Activated CD8-positive, alpha-beta memory T cell treated with anti-CD3 and anti-CD28 coated beads for 36 hours (primary cell): ENCODE measurements at places on chromosomes 16 and 17. TPM values are rescaled to one million over a fixed set of nuclear protein-coding genes. Genes with fewer than 3 reads are reported as not detected.

Gene HS3ST3A1
- not detected for total RNA-seq

Gene EMP2
- not detected for total RNA-seq

Gene WFIKKN1
- 0.19 TPM for total RNA-seq

Gene CCDC92B
- total RNA-seq: not detected

Gene IL21R
- 85.4 TPM for total RNA-seq

Gene OR4D1
- total RNA-seq: 0.08 TPM

Gene TAOK2
- total RNA-seq: 38.8 TPM

Gene ESRP2
- 0.27 TPM for total RNA-seq

Gene SYT17
- not detected for total RNA-seq

Gene P2RX5
- 16.5 TPM for total RNA-seq

Gene UMOD
- not detected for total RNA-seq
